ENCODE measurements at places on chromosomes 7 and 10.

GRCh38 chr10:83542774-83543411 is 596.4 kb upstream of the GHITM start:
- DNase-seq = no peak

GRCh38 chr7:116810267-116811116 is 51.9 kb upstream of the CAPZA2 start:
- no peak for DNase-seq

DNA sequence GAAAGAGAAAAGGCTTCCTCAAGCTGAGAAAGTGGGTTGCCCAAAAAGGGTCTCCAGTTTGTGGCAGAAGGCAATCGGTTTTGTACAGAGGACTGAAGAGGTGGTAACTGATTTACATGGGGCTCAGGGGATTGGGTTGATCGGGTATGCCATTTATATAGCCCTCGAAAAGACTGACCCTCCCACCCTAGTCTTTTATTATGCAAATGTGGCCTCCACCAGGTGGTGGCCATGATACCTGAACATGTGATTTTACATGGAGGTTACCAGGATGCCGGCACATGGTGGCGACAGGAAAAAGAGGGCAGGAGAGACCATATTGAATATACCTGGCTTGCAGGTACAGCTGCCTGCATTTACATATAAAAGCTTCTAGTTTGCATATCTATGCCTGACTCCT is 36.7 kb downstream of the ATE1 start:
- DNase-seq = no peak

DNA sequence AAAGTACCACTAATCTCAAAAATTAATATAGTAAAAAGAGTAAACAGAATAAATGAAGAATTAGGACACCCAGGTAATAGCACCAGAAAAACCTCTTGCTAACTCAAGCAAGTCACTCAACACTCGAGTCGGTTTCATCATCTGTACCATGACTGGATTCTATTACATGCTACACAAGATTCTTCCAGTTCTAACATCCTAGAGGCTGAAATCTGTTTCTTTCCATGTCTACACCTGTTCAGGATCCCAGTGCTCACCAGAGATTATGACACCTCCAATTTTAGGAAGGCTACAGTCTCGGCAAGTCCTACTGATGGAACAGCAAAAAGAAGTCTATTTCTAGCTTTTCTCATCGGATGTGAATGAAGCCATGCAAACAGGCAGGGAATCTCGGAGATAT is 95.3 kb upstream of the ANK3 start:
- no peak for DNase-seq

DNA sequence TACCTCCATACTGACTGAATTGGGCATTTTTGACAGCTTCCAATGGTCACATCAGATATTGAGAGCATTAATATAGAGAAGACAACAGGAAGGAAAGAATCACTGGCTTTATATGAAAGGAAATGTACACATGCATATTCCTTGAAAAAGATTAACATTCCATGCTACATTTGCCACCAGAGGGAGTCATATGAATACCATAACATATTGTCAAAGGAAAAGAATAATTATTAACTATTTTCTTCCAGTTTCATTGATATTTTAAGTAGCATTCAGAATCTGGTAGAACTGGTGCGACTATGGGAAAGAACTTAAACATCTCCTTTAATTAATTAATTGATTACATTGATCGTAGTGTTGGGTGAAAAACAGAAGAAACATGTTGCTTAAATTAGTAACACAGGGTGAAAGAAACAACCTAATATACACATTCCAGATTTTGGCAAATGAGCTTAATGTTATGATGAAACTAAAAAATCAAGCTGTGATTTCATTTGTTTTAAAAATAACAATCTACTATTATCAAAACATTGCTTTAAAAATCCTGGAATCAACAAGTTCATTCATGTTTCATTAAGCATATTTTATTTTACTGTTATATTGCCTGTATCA is 71.5 kb downstream of the GPR85 start:
- peak; percentile 19 for DNase-seq

GRCh38 chr7:107122486-107122911 is 46.3 kb upstream of the HBP1 start:
- DNase-seq = no peak

DNA sequence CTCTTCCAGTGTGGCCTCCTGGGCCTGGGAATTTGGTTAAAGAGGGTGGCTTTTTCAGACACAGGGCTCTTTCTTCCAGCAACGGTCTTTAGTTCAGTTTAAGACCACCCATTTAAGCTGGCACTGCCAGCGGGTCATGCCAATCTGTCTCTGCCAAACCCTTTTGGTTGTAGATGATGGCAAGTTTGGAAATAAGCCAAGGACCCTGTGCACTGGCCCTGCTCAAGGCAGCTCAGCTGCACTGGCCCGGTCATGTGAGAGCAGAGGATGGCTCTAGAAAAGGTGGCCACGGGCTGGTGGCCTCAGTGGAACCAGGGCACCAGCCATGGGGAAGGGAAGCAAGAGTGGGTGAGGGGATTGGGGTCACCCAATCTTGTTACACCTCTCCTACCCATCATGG is 294.1 kb downstream of the GLRX3 start:
- DNase-seq = no peak

GRCh38 chr10:76429368-76430060 is 998.1 kb downstream of the LRMDA start:
- DNase-seq = peak; percentile 52

DNA sequence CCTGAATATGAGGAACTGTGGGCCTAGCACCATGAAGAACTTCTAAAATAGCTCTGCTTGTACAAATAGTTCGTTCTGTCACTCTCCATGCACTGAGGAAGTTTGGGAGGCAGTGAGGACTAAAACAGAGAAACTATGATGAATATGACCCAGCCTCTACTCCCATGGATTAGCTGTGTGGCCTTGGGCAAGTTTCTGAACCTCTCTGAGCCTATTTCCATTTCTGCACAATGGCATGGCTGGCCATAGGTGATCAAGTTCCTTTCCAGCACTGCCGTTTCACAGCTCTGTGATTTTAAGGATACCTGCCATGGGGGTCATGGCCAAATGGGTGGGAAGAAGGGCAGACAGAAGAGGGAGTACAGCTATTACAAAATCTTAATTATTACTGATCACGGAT is 57.6 kb downstream of the SORBS1 start:
- DNase-seq = no peak

- DNase-seq = no peak
Observed at GRCh38 chr10:78301481-78301880, 267.8 kb downstream of the RPS24 start.

GRCh38 chr7:47368190-47368812 is 213.6 kb downstream of the TNS3 start:
- no peak for DNase-seq

GRCh38 chr7:8511855-8512254 is 78.4 kb downstream of the NXPH1 start:
- DNase-seq = no peak

GRCh38 chr7:106254525-106255116 is 30.2 kb downstream of the NAMPT start:
- DNase-seq = no peak

- DNase-seq = no peak
Observed at GRCh38 chr7:74228951-74229900, 19.4 kb downstream of the LAT2 start.

DNA sequence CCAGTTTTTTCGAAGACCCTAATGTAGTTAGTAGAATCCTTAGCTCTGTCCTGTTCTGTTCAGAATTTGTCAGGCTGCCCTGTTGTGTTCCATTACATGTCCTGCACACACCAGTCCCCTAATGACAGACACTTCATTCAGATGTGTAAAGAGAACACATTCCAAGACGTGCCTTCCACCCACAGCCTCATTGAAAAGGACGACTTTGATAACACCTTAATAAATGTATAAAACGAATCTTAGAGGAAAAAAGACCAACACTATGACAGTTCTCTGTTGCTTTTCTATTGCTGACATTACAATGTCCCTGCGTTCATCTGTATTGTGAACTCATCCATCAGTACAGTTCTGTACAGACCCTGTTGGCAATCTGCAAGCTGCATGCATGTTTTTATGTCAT is 3.5 kb downstream of the LRRTM3 start:
- DNase-seq = no peak

DNA sequence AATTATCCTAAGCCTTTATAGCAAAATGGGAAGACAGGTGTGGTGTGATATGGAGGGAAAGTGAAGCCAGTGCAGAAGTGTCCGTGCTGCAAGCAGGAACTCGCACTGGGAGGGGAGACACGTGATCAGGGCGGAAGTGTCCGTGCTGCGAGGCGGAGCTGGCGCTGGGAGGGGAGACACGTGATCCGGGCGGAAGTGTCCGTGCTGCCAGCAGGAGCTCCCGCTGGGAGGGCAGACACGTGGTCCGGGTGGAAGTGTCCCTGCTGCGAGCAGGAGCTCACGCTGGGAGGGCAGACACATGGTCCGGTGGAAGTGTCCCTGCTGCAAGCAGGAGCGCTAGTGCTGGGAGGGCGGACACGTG is 40.5 kb upstream of the PRKAR1B start:
- no peak for DNase-seq

DNA sequence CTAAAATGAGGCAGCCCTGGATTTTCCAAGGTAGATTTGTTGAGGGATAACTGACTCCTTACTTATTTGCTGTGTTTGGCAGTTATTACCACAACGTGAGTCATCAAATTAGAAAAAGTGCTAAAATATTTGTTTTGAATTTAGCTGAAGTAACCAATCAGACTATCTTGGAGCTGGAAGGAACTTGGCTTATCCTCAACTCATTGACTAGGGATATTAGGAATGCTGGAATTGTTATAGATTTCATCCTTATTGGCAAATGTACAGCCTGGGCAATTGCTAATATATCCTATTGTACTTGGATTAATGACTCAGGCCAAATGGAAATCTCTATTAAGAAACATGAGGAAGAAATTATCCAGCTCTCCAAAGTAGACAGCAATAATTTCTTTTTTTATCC is 1189.0 kb upstream of the LRRN3 start:
- no peak for DNase-seq

GRCh38 chr7:129110258-129110981 is 34.1 kb upstream of the TSPAN33 start:
- no peak for DNase-seq

- no peak for DNase-seq
Observed at GRCh38 chr10:116146372-116147140, 126.5 kb downstream of the GFRA1 start.

DNA sequence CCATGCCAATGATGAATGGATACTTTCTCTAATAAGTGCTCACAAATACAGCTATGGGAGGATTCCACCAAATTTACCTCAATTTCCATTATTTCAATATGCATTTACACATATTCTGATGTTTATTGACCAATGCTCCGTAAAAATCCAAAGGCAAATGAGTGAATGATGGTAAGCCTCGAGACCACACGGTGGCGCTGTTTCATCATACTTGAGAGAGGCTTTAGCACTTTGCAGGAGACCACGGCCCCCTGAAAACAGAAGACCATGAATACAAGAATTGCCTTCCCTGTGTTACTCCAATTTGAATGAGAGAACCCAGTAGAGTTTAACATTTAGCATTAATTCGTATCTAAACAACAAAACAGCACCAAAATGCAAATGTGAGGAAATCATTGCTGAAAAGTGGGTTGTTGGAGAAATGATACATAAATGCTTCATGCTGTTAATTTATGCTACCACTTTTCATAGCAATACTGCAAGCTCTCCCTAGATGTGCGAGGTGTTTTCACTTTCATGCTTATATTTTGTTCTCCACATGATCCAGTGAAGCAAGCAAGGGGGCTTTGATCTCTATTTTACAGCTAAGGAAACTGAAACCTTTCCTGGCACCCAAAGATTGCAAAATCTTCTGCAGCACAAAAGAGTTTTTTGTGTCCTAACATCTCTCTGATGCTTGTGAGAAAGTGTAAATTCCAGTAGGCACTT is 35.4 kb downstream of the TRIL start:
- peak; percentile 79 for DNase-seq

- DNase-seq = no peak
Observed at GRCh38 chr10:106424981-106425380, 739.5 kb downstream of the SORCS1 start.

- no peak for DNase-seq
Observed at GRCh38 chr10:35611750-35612149, 6.6 kb downstream of the GJD4 start.

GRCh38 chr7:7327423-7327822 is 145.1 kb downstream of the C1GALT1 start:
- no peak for DNase-seq

DNA sequence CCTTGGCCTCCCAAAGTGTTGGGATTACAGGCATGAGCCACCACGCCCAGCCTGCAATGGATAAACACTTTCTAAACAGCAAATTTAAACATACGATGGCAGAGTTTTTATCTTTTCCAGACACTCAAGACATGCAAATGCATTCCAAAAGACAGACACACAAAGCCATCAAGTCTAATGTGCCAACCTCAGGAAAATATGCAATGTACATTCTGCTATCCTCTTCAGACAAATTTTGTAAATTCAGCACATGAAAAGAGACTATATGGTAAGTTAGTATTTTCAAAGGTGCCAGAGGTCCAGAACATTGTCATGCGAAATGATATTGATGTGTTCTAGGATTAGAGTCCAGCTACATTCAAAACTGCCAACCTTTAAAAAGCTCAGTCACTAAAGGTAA is 19.8 kb downstream of the HACD1 start:
- DNase-seq = no peak

DNA sequence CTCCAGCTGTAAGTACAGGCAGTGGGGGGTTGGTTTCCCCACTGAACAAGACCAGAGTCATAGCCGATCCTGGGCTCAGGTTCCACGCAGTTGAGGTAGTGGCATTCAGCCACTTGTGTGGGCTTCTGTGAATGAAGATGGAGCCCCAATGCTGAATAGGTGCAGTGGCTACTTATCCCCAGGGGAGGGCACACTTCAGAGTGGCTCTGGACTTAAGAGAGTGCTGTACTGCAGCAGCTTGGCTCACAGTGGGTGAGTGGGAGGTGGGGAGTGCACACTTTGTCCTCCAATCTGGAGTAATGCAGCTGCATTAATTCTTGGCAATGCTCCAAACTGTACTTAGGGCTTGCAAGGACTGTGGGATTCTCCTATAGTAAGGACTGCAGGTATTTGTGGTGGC is 81.9 kb downstream of the BUB3 start:
- no peak for DNase-seq

- no peak for DNase-seq
Observed at GRCh38 chr7:98151884-98152283, 45.2 kb downstream of the LMTK2 start.

DNA sequence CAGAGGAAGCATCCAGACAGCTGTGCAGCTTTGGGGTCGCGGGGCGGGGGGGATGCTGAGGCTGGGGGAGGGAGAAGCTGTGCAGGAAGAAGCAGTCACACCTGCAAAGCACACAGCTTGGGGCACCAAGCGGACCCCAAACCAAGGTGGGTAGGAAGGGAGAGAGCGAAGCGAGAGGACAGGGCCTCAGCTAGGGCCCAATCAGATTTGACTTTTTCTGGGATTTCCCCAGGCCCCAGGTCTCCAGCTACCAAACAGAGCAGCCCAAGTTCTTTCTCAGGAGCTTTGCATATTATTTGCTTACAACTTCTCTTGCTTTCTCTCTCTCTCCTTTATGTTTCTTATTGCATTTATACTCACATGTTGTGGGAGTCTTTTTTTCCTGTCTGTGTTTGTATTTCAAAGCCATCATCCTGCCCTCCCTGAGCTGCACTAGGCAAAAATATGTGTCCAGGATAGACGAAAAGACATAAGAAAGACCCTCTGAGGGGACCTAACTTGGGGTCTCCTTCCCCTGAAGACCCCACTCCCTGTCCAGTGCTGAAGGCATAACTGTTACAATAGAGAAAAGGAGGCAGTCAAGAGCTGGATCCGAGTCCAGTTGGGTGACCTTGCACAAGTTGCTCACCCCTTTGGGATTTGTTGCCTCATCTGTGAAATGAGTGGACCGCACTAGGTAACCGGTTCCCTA is 50.6 kb upstream of the SMNDC1 start:
- no peak for DNase-seq

GRCh38 chr10:88168171-88169036 is 305.0 kb downstream of the PTEN start:
- no peak for DNase-seq

GRCh38 chr7:91165006-91165845 is 99.0 kb upstream of the FZD1 start:
- no peak for DNase-seq
